ENCODE measurements at places on chromosomes 11 and 22.

DNA sequence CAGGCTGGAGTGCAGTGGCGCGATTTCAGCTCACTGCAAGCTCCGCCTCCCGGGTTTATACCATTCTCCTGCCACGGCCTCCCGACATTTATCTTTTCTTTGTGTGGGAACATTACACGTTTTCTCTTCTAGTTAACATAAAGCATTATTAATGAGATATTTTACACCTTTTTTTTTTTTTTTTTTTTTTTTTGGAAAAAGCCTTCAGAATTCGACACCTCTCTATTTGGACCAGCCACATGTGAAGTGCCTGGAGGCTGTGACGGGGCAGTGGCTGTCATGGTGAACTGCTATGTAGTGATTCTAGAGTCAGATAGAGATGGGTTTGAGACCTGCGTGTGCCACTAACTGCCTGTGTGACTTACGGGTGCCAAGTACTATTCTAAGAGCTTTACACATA, 64.3 kb downstream of the SMIM38 start:
- no peak for DNase-seq

- no peak for DNase-seq
These were observed 1.2 kb downstream of the ILK start for GRCh38 chr11:6604790-6605189.

- no peak for DNase-seq
These were observed 2.6 kb downstream of the LIPT2 start for GRCh38 chr11:74490941-74491340.

GRCh38 chr11:120354068-120354467, 17.9 kb downstream of the ARHGEF12 start:
- no peak for DNase-seq

- no peak for DNase-seq
These were observed 22.6 kb downstream of the NEAT1 start for GRCh38 chr11:65445101-65445603.

DNA sequence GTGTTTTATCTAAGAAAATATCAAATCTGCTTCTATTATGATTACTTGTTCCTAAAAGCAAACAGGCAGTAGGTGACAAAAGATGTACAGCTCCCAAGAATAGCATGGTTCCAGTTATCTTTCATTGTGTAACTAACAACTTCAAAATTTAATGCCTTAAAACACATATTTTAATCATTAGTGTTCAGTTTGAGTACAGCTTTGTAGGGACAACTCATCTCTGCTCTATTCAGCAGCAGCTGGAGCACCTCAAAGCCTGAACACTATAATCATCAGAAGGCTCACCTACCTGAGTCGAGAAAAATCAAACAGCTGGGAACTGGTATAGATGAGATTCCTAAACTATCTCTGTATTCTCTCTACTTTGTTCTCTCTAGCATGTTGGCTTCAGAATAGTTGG, 24.3 kb upstream of the OR5B12 start:
- no peak for DNase-seq

- no peak for DNase-seq
These were observed 24.1 kb upstream of the CCDC89 start for GRCh38 chr11:85709941-85710702.

GRCh38 chr11:117130879-117131278, 13.2 kb upstream of the PAFAH1B2 start:
- no peak for DNase-seq

DNA sequence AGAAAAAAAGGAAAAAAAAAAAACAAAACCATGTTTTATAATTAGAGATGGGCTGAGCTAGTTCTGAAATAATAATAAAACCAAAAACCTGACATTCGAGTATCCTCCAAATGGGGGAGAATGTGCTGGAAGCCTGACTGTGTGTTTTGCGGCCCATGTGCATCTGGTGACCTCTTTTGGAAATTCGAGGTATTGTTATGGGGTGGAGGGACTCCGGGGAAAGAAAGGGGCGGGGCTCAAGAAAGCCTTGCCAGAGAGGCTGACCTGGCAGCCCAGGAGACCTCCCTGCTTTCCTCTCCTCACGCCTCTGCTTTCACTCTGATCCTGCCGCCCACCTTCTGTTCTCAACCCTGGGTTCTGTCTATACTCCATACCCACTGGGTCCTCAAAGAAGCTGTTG, 72.9 kb downstream of the CTTN start:
- no peak for DNase-seq

DNA sequence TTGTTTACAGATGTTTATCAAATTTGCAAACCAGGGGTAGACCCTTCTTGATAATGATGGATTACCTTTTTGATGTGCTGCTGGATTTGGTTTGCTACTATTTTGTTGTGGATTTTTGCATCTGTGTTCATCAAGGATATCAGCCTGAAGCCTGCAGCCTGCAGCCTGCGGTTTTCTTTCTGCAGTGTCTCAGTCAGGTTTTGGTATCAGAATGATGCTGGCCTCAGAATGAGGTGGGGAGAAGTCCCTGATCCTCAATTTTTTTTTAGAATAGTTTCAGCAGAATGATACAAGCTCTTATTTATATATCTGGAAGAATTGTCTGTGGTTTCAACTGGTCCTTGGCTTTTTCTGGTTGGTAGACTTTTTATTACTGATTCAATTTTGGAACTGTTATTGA, 19.7 kb upstream of the RAB38 start:
- no peak for DNase-seq

- DNase-seq, result no peak
These were observed 14.6 kb upstream of the IGLL5 start for GRCh38 chr22:22872722-22873708.

DNA sequence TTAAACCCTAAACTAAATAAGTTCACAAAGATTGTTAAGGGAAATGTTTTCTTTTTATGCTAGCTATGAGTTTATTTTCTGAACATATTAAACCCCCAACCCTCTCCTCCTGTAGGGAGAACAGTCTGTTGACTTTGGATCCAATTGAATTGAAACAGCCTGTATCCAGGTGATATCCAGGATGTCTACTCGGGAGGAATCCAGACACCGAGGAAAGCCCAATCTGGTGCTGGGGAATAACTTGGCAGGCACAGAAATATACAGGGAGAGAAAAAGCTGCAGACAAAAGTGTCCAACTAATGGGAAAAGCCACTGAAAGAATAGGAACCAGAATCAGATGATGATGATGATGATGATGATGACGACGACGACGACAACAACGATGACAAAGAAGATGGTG, 93.9 kb upstream of the API5 start:
- DNase-seq, result no peak

DNA sequence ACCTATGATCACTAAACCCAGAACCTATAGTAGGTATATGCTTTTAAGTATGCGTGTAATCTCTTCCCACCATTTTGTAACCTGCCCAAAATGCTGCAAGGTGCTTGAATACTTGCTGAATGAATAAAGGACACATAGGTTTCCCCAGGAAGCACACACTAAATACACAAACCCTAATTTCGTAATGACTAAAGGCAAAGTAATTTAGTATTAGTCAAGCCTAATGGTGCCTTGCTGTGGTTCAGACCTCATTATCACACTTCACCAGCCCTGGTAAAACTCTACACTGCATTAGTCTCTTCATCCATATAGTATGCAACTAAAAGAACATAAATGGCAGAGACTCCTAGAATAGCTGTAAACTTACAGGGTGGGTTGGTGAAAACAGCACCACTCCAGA, 289.0 kb upstream of the PITPNB start:
- no peak for DNase-seq

- DNase-seq, result no peak
These were observed 20.6 kb downstream of the BCR start for GRCh38 chr22:23200898-23201297.

DNA sequence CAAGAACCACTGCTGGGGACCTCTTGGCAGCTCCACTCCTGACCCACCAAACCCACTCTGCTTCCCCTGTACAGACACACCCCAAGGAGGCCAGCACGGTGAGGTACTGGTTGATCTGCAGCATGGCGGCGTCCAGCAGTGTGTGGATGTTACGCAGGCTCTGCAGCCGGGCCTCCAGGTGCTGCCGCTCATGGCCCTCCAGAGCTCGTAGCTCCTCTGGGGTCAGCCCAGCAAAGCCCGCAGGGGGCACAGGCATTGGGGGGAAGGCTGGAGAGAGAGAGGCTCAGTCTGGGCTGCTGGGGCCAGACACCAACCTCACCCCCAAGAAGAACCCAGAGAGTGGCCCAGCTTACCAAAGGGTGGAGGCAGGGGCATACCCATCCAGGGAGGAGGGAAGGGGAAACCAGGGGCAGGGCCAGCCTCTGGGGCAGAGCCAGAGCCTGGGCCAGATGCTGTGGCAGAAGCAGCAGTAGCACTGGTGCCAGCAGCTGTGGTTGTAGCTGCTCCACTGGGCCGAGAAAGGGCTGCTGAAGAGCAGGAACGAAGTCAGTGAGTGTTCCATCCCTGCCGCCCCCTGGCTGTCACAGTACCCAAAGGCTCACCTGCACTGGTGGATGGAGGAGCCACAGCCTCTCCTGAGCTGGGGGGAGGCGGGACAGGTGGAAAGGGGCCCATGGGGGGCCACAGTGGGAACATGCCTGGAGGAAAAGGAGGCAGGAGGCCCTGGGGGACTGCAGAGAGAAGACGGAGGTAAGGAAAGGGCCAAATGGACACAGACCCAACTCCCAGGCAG, 4.5 kb downstream of the SYVN1 start:
- DNase-seq, result no peak

GRCh38 chr11:113204280-113204679, 110.1 kb upstream of the TTC12 start:
- no peak for DNase-seq

- DNase-seq, result no peak
These were observed 188.2 kb downstream of the METTL15 start for GRCh38 chr11:28296426-28296825.

- DNase-seq, result no peak
These were observed 75.0 kb downstream of the BRD1 start for GRCh38 chr22:49752598-49753091.

- no peak for DNase-seq
These were observed 7.1 kb downstream of the SIGIRR start for GRCh38 chr11:407651-408123.

DNA sequence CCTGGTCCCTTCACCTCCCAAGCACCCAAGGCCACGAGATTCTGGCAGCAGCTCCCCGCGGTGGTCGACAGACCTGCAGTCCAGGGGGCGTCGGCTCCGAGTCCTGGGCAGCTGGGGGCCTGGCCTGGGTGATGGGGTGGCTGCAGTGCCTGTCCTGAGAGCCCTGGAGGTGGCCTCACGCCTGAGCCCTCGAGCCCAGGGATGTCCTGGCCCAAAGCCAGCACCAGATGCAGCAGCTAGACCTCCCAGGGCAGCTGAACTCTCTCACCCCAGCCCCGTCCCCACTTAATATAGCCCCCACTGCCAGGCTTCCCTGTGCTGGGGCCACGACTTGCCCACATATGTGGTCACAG, 6.6 kb downstream of the LMNTD2 start:
- no peak for DNase-seq

DNA sequence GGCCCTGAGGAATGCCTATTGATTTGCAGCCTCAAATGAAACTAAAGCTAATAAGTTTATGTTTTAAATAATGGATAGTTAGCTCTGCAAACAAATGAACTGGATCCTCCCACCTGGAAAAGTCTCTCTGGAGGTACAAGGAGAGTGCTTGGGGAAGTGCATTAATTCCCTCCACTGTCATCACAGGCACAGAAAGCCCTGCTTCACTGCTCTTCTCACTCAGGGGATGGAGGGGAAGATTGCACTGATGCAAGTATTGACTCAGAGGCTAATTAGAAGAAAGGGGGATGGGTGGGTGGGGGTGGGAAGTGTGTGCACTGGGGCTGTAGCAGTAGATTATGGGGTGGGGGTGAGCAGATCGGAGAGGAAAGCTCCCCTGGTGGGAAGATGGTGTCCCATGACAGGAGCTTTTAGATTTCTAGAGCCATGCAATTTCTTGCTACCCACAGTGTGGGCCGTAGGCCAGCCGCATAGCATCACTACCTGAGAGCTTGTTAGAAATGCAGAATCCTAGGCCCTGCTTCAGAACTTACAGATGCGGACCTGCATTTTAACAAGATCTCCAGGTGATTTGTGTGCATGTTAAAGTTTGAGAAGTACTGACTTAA, 163.9 kb downstream of the HIPK3 start:
- DNase-seq, result no peak

GRCh38 chr11:130487924-130488815, 39.7 kb downstream of the ADAMTS15 start:
- DNase-seq, result no peak

DNA sequence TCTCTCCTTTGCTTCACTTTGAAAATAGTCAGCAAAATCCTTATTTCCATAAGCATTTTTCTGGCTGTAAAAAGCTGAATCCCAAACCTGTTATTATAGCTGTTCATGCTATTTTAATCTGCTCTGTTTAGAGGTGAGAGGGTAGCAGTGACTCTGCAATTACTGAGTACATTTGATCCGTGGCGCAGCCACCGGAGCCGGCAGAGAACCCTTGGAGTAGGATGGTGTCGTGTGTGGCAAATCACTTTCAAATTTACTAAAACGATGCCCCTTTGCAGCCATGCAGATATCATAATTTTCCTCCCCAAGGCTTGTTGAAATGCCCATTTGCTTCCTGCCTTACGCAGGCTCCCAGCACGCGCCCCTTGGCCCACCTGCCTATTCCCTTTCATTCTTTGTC, 69.6 kb downstream of the ZBTB16 start:
- no peak for DNase-seq

- DNase-seq, result no peak
These were observed 37.1 kb downstream of the IGHMBP2 start for GRCh38 chr11:68940651-68941323.

DNA sequence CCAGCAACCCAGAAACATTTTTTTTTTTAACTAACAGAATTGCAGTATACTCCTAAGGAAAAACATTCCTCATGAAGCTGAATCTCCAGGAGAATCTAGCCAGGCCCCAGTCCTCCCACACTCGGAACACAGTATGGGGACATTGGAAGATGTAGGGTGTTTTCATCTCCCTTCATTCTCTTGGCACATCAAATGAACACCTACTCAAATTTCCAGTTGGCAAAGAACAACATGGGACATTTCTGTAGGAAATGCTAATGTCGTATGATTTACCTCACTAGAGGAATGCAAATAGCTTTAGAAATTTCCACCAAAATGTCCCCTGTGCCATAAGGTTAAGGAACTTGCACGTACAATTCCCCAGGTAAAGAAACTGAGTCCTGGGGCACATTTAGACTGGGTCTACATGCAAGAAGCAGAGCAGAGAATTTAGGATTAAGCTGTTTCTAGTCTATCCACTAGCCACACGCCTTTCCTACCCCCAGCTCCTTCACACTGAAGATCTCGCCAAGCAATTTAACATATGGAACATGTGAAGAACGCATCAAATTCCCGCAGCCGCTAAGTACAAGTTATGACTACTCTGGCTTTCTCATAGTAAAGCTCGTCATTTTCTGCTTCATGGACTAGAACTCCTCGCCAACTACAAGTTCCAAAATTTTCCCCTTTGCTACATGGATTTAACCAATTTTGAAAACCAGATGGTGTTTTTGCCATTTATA, 2.9 kb upstream of the CADM1 start:
- no peak for DNase-seq

GRCh38 chr11:111388842-111389241, 9.8 kb upstream of the POU2AF1 start:
- DNase-seq, result no peak

DNA sequence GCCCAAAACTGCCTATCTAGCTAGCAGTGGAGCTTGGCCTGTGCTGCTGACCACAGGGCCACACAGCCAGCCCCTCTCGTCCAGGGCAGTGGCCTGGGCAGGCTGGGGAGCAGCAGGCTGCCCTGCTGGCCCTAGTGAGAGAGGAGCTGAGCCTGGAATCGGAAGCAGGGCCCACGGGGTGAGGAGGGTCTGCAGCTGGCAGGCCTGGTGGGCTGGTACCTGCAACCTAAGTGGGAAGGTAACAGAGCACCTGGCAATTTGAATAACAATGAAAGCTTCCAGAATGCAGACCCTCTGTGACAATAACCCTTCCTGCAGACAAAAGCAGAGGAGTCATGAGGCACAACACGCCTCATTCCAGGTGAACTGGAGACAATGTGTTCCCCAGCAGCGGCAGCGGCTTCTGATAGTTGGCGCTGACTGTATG, 31.8 kb upstream of the RFPL3 start:
- DNase-seq, result no peak

All from stimulated activated CD8-positive, alpha-beta memory T cell treated with anti-CD3 and anti-CD28 coated beads, Interleukin-15, amount 100 ng/mL, for 48 hours (primary cell).